Right kidney (tissue), 9 donors: ENCODE measurements at places on chromosomes 1 and 21.

DNA sequence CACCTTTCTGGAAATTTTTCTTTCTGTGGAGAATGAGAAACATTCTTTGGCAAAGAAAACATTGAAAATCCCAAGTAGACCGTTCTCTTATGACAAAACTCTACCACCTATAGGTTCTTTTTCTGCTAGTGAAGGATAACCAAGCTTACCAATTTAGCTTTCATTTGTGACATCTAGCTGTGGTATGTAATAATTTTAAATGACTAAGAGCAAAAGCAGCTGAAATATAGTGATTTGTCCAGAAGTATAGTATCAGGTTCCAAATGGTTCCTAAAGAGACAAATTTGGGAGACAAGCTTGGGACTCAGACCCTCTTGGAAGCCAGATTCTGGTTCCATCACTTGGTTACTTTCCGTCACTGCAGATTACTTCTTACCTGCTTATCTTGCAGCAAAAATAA, 24.4 kb downstream of the FUBP1 start:
- no peak for DNase-seq

DNA sequence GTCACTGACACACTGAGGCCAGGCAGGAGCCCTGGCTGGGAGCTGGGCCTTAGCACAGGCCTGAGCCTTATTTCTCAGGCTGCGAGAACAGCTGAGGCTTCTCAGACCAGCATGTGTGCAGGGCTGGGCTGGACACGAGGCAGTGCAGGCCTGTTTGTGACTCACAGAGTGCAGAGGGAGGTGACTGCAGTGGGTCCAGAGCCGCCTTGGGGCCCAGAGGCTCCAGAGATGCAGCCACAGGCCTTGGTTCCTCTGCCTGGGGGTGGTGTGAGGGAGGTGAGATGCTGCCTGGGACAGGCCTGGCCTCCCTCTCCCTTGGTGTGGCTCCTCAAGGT, 61.2 kb upstream of the ETV3 start:
- no peak for DNase-seq

- DNase-seq, result peak; percentile 35
Measured at GRCh38 chr1:938088-938683, 14.5 kb downstream of the SAMD11 start.

- no peak for DNase-seq
Measured at GRCh38 chr1:16371725-16372124, 4.7 kb downstream of the SZRD1 start.

GRCh38 chr1:151825751-151826660, 5.6 kb downstream of the RORC start:
- no peak for DNase-seq

- no peak for DNase-seq
Measured at GRCh38 chr1:48940962-48941732, 164.5 kb upstream of the BEND5 start.

DNA sequence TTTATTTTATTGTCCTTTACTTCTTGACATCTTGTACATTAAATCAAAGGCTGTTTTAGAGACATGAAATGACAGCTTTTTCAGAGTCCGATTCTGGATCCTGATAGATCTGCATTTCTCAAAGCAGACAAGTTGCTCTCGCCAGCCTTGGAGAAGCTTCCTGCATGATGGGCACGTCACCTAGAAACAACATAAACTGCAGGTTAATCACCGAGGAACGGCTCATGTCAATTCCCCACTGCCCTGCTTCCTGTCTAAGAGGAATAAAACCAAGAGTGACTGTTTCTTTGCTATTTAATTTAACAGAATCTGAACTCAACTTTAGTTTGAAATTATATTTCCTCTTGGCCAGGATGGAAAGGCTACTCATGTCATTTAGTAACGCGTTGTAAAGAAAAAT, 77.0 kb downstream of the RWDD3 start:
- no peak for DNase-seq

DNA sequence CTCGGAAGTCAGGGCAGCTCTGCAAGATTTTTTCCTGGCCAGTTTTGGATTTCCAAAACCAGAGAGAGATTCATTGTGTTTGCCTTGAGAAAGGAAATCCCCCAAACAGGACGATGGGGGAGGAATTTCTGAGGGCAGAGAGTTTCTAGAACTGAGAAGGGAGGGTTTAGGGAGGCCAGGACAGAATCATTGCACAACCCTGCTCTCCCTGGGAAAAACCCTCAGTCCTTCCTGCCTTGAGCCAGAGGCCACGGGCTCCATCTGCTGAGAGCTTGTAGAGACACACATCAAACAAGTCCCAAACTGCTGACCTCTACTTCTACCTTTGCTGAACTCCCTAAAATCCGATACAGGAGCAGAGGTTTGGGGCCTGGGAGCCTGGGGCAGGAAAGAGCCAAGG, 99.7 kb downstream of the NMNAT2 start:
- DNase-seq, result no peak
